ENCODE measurements at places on chromosomes 1 and 21.
A peak's percentile ranks its signal among the peaks of the same experiment; 100 is the strongest.

DNA sequence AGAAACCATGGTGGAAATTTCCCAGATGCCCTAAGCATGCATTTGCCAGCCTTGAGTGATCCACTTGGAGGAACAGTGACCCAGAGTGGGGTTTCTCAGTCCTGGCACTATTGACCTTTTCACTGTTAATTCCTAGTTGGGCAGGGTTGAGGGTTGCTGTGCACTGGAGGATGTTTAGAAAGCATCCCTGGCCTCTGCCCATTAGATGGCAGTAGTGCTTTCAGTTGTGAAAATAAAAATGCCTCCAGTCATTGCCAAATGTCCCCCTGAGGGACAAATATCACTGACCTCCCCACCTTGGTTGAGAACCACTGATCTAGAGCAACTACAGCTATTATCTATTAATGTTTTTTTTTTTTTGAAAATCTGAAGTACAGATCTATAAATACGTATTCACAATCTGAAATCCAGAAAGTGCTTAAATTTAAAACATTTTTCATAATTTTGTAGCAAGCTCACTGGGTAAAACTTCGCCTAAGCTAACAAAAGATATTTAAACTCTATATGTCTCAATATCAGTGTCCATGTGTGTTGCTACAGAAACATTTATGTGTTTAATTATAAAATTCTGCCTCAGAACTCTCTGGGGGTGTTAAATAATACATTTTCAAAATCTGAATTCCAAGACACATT lies 27.3 kb downstream of the F3 start:
- DNase-seq, result peak; percentile 5

- DNase-seq, result no peak
These were observed at the start of gene FHAD1 for GRCh38 chr1:15246960-15247614. FHAD1 (plus strand) TSS chr1:15247223; CDS start chr1:15251785, 4,562 bp downstream.

GRCh38 chr1:32761253-32761877 lies 55.8 kb downstream of the YARS1 start:
- DNase-seq, result peak; percentile 45

GRCh38 chr1:228807904-228808605 lies 72.8 kb downstream of the RHOU start:
- DNase-seq, result no peak

DNA sequence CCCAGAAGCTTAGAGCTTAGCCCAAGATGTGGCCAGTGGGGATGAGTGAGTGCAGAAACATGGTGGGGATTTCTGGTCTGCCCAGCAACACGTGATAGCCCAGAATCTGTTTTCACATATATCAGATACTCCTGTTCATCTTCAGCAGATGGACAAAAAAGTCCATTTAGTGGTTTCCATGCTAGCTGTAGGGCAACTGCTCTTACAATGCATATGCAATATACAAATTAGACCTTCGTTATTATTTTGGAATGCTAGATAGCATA lies 96.9 kb upstream of the SGIP1 start:
- no peak for DNase-seq

DNA sequence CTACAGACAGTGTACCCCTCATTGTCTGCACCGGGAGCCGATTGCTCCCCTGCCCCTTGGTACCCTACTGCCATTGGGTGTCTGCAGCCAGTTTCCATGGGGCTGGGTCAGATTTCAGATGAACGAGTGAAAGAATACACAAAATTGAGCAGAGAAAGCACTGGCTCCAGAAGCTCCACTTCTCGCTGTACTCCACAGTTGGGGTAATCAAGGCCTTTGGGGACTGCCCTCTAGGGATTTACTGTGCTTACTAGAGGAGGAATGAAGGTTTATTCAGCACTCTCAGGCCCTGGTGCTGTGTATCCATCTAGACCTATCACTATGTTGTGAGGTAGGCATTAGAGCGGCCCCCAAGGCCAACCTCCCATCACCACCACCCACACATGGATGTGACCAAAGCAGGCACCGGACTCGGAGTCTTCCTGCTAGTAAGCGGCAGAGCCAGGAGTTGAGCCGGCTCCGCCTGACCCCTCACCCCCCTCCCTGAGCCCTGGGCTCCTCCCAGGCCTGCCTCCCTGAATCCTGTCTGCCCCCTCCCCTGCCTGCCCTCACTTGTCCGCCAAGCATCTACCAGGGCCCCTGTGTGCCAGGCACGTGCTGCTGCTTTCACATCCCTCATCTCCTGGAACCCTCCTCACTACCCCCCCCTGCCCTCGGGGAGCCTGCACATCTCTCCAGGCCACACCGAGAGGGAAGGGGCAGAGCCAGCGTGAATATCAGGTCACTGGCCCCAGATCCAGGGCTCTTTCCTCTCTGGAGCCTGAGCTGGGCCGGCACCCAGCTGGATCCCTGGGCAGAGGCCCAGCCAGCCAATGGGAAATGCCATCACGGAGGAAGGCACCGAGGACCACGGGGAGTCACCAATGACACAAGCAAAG lies 23.3 kb downstream of the KCNN3 start:
- DNase-seq, result no peak

DNA sequence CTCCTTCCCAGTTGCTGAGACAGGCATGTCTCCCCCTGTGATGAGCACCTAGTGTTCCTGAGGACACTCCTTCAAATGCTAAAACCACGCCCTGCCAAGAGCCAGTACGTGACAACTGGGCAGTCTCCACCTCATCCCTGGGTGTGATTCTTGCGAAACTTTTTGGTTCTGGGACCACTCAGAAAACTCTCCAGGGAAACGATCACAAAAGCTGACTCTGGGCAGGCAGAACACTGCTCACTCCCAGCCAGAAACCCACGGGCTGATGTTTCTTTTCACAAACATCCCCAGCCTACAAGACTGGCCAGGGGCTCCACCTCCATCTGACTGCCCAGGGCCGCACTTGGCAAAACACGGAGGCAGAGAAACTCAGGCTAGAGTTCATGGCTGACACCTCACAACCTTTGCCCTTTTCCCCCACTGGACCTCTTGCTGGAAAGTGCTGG lies 24.4 kb downstream of the DHRS3 start:
- DNase-seq, result no peak

DNA sequence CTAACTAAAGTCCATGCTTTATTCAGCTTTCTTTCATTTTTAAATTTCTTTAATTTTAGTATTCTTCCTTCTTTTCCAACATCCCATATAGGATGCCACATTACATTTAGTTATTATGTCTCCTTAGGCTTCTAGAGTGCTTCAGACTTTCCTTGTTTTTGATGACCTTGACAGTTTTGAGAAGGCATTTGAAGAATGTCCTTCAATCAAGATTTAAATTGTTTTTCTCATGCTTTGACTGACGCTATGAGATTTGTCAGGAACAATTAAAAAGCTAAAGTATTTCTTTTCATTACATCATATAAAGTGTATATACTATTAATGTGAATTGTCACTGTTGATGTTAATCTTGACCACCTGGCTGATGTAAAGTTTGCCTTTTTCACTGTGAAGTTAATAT lies 173.7 kb upstream of the LYPLAL1 start:
- DNase-seq, result no peak

GRCh38 chr1:155006601-155007101 lies 4.0 kb downstream of the ZBTB7B start:
- no peak for DNase-seq

DNA sequence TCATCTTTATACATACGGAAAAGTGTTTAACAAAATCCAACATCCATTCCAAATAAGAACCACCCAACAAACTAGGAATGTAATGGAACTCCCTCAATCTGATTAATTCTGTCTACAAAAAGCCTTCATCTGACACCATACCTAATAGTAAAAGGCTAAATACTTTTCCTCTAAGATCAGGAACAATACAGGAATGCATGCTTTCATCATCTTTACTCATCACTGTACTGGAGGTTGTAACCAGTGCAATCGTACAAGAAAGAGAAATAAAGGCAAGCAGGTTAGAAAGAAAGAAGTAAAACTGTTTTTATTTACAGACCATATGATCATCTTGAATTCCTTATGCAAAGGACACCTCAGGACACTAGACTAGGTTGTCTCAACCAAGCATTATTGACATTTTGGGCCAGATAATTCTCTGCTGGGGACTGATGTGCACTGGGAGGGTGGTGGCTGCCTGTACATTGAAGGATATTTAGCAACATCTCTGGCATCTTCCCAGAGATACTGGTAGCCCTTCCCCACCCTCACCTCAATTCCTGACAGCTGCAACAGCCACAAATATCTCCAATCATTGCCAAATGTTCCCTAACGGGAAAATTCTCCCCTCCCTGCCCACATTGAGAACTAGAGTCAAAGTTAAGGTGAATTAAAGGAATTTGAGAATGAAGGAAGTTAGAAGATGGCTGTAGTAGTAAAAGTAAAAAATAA lies 30.6 kb upstream of the INSL5 start:
- DNase-seq, result no peak

DNA sequence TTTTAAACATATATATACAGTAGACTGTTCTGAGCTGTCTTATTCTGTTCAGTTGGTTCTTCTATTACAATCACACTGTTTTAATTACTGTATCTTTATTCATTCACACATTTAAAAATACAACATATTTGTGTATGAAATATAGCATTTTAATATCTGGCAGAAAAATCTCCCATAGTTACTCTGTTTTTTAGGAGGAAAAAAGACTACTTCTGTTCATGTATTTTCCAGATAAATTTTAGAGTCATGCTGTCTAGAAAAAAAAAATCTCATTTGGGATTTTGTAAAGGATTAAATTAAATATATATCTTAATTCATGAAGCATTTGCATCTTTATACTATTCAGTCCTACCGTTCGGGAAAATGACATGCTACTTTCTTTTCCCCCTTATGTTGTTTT lies 101.8 kb upstream of the CD34 start:
- DNase-seq, result no peak

DNA sequence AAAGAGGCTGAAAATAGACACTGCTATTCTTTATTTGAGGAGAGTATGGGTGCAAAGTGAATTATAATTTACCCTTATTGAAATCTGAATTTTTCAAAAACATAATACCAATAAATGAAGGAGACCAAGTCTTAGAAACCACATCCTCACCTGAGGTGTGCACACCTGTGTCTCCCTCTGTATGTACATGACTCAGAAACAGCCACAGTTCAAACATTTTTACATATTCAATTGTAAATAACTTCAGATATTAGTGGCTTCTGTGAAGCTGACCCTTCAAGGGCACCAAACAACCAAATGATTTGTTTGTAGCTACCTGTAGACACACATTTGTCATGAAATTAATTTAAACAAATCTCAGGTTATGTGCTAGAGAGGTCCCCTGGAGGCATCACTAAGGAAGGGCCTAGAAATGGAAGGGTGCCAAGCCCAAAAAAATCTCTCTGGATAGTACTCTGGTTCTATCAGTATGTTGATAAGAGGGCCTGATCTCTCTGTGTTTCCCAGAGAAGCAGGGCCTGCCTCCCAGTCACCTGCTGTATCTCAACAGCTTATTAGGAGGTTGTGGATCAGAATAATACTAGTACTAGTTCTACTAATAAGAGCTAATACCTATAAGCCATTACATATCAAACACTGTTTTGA lies 28.1 kb downstream of the ERI3 start:
- no peak for DNase-seq

GRCh38 chr1:175487956-175488355 lies 255.4 kb downstream of the TNR start:
- DNase-seq, result no peak

DNA sequence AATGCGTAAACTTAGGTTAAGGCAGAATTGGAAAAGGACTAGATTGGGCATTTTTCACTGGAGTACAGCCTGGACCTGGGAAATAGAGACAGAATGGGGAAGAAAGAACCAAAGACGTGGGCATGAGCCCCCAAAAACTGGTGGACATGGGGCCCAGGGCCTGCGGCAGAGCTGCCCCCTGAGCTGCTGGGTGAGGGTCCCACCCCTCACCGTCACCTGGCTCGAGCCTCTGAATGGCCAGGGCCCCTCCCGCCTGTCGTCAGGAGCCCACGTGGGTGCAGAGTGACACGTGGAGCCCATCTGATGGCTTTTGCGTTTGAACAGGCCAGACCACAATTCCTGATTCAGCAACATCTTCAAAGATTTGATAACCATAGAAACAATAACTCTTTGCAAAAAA lies 360.9 kb upstream of the VAMP3 start:
- no peak for DNase-seq

DNA sequence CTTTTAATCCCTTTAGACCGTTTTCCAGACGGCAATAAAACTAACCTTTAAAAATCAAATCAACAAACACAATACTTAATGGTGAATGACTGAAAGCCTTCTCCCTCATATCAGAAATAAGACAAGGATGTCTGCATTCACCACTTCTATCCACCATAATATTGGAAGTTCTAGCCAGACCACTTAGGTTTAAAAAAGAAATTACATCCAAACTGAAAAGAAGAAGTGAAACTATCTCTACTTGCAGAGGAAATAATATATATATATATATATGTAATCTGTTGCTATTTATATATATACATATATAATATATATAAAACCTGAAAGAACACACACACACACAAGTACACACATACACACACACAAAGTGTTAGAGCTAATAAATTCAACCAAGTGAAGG lies 100.4 kb downstream of the BRINP3 start:
- DNase-seq, result no peak

GRCh38 chr1:116477429-116477828 lies 93.4 kb downstream of the CD58 start:
- no peak for DNase-seq

DNA sequence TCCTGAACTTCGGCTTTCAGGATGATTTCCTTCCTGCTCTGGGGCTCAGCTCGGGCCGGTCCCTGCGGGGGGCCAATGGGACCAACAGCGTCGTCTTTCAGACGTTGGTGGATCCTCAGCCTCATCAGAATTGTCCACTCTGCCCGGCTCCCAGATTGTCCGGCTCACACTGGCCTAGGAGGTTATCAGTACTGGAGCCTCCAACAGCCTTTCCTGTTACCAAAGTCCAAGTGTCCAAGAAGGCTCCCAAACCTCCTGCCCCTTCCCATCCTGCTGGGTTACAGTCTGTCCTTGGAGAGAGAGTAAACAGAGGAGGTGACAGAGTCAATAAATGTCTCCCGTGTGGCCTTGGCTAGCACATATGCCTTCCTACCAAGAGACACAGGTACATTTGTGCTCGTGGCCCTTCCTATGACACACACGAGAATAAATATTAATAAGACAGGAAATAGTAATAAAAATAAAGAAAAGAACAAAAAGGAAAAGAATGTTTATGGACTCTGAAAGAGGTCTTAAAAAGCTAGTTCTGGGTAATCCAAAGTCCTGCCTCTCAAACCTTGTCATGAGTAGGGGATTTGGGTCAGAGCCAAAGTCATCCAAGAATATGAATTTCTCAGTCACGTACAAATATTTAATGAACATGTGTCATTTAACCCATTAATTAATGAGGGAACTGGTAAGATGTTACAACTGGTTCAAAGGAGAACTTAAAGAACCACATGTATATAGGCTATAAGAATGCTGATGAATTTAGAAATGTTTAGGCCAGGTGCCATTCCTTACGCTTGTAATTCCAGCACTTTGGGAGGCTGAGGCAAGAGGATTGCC lies 80.8 kb upstream of the SLC2A1 start:
- DNase-seq, result no peak

GRCh38 chr1:41479000-41479807 lies 5.3 kb downstream of the EDN2 start:
- no peak for DNase-seq
